ENCODE measurements at places on chromosomes 1 and 21. TPM values are rescaled to one million over a fixed set of nuclear protein-coding genes. Genes with fewer than 3 reads are reported as not detected.
A peak's percentile ranks its signal among the peaks of the same experiment; 100 is the strongest.

- no peaks in the 10 kb centered on the region for H3K36me3 ChIP-seq
- peak overlapping the region; percentile 93 for H3K27ac ChIP-seq
- H3K4me1 ChIP-seq = peaks cover 24% of the 10 kb centered on the region
- H3K4me3 ChIP-seq = peak overlapping the region; percentile 26
- no peak for DNase-seq
- H3K27me3 ChIP-seq = no peaks in the 10 kb centered on the region
Measured at GRCh38 chr1:22450351-22451021, 1.2 kb upstream of the ZBTB40 start.

- peak; percentile 16 for DNase-seq
- H3K4me1 ChIP-seq = peaks cover 11% of the 10 kb centered on the region
- H3K36me3 ChIP-seq = no peaks in the 10 kb centered on the region
- no peaks in the 10 kb centered on the region for H3K27me3 ChIP-seq
- H3K27ac ChIP-seq = no peak overlapping the region
Measured at GRCh38 chr1:167663002-167663772, 33.2 kb downstream of the RCSD1 start.

GRCh38 chr21:31612894-31613785 lies 46.4 kb upstream of the SOD1 start:
- no peaks in the 10 kb centered on the region for H3K36me3 ChIP-seq
- no peak overlapping the region for H3K4me3 ChIP-seq
- H3K27ac ChIP-seq = no peak overlapping the region
- H3K27me3 ChIP-seq = no peaks in the 10 kb centered on the region
- no peaks in the 10 kb centered on the region for H3K4me1 ChIP-seq

DNA sequence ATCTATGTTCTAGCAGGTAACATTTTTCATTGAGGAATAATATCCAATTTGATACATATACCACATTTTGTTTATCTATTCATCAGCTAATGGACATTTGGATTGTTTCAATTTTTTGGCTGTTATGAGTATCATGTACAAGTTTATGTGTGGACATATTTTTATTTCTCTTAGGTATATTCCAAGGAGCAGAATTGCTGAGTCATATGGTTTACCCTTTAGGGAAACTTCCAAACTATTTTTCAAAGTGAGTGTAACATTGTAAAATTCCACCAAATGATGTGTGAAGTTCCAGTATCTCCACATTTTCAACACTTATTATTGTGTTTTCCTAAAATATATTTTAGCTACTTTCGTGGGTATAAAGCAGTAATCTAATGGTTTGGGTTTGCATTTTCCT lies 1789.9 kb downstream of the MRPL39 start:
- no peaks in the 10 kb centered on the region for H3K4me1 ChIP-seq
- no peak for DNase-seq
- H3K4me3 ChIP-seq = no peak overlapping the region
- no peaks in the 10 kb centered on the region for H3K27me3 ChIP-seq
- H3K27ac ChIP-seq = no peak overlapping the region
- no peaks in the 10 kb centered on the region for H3K36me3 ChIP-seq

DNA sequence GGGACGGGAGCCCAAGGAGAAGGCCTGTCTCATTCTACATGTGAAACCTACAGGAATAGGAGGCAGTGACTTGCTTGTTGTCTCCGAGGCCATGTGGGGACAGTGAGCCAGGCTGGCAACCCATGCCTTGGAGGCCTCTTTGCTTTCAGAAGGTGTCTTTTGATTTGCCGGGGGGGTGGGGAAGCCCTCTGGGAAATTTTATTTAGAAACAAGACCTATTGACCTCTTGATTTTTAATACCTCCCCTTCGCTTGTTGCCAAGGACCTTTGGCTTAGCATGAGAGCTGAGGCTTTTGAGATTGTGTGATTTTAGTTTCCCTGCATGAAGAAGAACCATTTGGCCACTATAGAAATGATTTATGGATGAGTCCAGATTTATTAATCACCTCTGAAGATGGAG lies 4.1 kb downstream of the ARMH1 start:
- no peak overlapping the region for H3K27ac ChIP-seq
- no peak overlapping the region for H3K4me3 ChIP-seq
- no peaks in the 10 kb centered on the region for H3K36me3 ChIP-seq
- DNase-seq = no peak
- H3K4me1 ChIP-seq = peaks cover 3% of the 10 kb centered on the region

- no peaks in the 10 kb centered on the region for H3K27me3 ChIP-seq
- DNase-seq = no peak
- H3K27ac ChIP-seq = no peak overlapping the region
- H3K36me3 ChIP-seq = no peaks in the 10 kb centered on the region
Measured at GRCh38 chr1:208146650-208147049, 97.5 kb downstream of the PLXNA2 start.

GRCh38 chr1:173268786-173269277 lies 61.7 kb upstream of the TNFSF4 start:
- no peaks in the 10 kb centered on the region for H3K36me3 ChIP-seq
- H3K27ac ChIP-seq = no peak overlapping the region
- peaks cover 9% of the 10 kb centered on the region for H3K4me1 ChIP-seq

GRCh38 chr1:167881069-167881468 lies 32.9 kb downstream of the ADCY10 start:
- no peak for DNase-seq
- H3K4me3 ChIP-seq = no peak overlapping the region
- no peaks in the 10 kb centered on the region for H3K36me3 ChIP-seq
- no peaks in the 10 kb centered on the region for H3K4me1 ChIP-seq

DNA sequence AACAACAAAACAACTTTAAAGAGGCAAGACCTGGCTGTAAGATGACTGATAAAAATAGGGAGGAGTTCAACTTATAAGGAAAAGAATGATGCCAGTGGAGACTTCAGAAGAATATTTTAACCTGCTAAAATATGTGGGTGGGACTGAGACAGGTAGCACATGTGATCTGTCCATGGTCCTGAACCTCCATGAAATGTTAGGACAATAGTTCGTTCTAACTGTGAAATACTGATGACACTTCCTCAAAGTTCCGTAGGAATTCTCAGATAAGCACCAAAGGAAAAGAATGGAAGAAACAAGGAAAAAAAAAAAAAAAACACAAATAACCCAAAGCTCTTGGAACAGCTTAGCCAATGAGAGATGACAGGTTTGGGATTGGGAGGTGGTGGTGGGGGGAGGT lies 44.7 kb downstream of the CDC42BPA start:
- no peaks in the 10 kb centered on the region for H3K36me3 ChIP-seq
- no peak for DNase-seq
- H3K4me3 ChIP-seq = no peak overlapping the region
- H3K4me1 ChIP-seq = no peaks in the 10 kb centered on the region
- no peaks in the 10 kb centered on the region for H3K27me3 ChIP-seq

DNA sequence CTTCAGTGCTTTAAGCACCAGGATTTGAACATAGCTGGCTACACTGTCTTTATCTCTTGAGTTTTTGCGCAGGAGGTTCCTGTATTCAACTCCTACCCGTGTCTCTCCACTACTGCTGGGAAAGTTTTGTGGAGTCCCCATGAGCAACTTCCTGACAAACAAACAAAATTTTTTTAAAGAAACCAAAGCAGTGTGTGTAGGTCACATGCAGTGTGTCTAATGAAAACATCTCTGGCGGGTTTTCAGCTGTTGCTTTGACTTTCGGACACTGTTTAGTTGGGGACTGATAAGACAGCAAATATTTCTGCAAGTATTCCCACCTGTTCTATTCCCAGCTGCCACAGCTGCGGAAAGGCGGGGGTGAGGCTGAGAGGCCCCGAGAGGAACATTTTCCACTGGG lies 2.0 kb downstream of the PSEN2 start:
- H3K4me3 ChIP-seq = no peak overlapping the region
- no peaks in the 10 kb centered on the region for H3K36me3 ChIP-seq
- no peaks in the 10 kb centered on the region for H3K27me3 ChIP-seq
- H3K27ac ChIP-seq = no peak overlapping the region
- no peaks in the 10 kb centered on the region for H3K4me1 ChIP-seq
- peak; percentile 29 for DNase-seq

GRCh38 chr1:46646844-46647243 lies 21.3 kb downstream of the ATPAF1 start:
- H3K27ac ChIP-seq = no peak overlapping the region
- no peaks in the 10 kb centered on the region for H3K36me3 ChIP-seq
- no peaks in the 10 kb centered on the region for H3K4me1 ChIP-seq
- no peak overlapping the region for H3K4me3 ChIP-seq
- no peak for DNase-seq

DNA sequence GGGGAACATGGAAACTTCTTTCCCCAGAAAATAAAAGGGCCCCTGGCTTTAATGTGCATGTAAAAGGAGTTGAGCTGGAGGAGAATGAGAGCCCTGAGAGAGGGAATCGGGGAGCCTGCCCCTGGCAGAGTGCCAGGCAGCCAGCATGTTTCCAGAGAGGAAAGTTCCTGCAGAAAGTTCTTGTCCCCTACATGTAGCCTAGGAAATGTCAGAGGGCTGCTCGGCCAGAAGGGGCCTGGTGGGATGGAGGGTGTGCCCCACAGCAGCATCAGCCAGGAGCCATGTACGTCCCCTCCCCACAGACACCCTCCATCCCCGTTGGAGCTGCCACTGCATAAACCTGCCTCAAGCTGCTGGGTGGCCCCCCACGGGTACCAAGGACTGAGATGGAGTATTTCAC lies 5.4 kb upstream of the PRELP start:
- no peak overlapping the region for H3K27ac ChIP-seq
- no peaks in the 10 kb centered on the region for H3K27me3 ChIP-seq
- no peak overlapping the region for H3K4me3 ChIP-seq
- no peaks in the 10 kb centered on the region for H3K36me3 ChIP-seq
- DNase-seq = no peak

- H3K36me3 ChIP-seq = no peaks in the 10 kb centered on the region
- no peaks in the 10 kb centered on the region for H3K27me3 ChIP-seq
- no peak overlapping the region for H3K27ac ChIP-seq
- DNase-seq = no peak
Measured at GRCh38 chr1:201590474-201590873, 51.5 kb downstream of the NAV1 start.

DNA sequence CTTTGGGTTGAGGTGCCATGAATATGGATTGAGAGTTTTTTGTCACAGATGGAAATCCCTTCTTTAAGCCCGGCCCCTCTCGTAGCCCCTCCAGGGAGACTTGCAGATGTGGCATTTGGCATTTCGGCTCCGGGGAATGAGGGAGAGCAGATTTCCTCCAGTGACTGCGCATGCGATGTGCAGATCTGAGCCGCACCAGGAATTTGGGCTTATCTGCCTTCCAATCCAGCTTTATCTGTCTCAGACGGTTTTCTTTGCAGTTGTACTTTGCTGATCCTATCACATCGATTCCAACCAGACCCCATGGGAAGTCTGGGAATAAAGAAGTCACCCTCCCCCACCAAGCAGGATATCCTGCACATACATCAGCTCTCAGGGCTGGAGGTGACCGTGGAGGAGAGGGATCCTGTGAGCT lies 11.7 kb downstream of the KIF26B start:
- H3K4me1 ChIP-seq = no peaks in the 10 kb centered on the region
- no peaks in the 10 kb centered on the region for H3K36me3 ChIP-seq
- H3K27ac ChIP-seq = no peak overlapping the region
- H3K4me3 ChIP-seq = no peak overlapping the region
- DNase-seq = no peak

- no peaks in the 10 kb centered on the region for H3K36me3 ChIP-seq
- DNase-seq = no peak
- no peaks in the 10 kb centered on the region for H3K4me1 ChIP-seq
- H3K27ac ChIP-seq = no peak overlapping the region
- H3K4me3 ChIP-seq = no peak overlapping the region
Measured at GRCh38 chr1:212683357-212683722, 16.3 kb downstream of the BATF3 start.

DNA sequence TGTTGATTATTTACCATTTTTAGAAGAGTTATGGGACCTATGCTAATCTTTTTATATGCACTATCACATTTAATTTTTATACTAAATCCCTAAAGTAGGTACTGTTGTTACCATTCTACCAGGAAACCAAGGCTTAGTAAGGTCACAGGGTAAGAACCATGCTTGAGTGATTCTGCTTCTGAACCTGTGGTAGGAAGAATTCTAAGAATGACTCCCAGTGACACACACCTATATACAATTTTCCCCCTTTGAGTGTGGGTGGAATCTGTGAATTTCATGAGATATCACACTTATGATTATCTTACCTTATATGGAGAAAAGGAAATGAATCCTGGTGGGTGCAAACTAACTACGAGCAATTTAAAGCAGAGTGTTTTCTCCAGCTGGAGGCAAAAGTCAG lies 391.0 kb downstream of the USH2A start:
- no peaks in the 10 kb centered on the region for H3K36me3 ChIP-seq
- H3K4me3 ChIP-seq = no peak overlapping the region
- H3K27ac ChIP-seq = no peak overlapping the region
- H3K4me1 ChIP-seq = no peaks in the 10 kb centered on the region
- no peaks in the 10 kb centered on the region for H3K27me3 ChIP-seq

DNA sequence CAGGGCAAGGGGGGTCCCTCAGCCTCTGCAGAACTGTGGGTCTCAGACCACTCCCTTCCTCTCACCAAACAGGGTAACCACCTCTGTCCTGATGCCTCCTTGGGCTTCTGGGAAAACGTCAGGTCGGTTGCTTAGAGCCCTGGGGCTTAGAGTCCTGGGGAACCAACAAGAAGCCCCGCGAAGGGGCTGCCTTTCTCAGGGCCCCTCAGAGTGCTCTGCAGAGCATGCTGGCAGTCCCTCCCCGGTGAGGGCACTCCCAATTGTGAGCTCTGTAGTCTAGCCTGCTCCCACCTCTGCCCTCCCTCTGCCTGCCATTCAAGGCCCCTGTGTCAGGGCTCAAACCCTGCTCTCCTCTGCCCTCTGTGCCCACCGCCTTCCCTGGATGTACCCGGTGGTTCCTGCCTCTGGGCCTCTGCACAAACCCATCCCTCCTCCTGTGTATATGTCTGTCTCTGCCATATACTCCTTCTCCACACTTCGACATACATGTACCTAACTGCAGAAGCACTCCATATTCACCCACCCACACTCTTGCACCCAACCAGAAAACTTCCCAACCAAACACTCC lies 92.3 kb downstream of the DMRTB1 start:
- DNase-seq = no peak
- no peak overlapping the region for H3K27ac ChIP-seq
- no peaks in the 10 kb centered on the region for H3K36me3 ChIP-seq
- no peaks in the 10 kb centered on the region for H3K27me3 ChIP-seq
- no peak overlapping the region for H3K4me3 ChIP-seq
- no peaks in the 10 kb centered on the region for H3K4me1 ChIP-seq

DNA sequence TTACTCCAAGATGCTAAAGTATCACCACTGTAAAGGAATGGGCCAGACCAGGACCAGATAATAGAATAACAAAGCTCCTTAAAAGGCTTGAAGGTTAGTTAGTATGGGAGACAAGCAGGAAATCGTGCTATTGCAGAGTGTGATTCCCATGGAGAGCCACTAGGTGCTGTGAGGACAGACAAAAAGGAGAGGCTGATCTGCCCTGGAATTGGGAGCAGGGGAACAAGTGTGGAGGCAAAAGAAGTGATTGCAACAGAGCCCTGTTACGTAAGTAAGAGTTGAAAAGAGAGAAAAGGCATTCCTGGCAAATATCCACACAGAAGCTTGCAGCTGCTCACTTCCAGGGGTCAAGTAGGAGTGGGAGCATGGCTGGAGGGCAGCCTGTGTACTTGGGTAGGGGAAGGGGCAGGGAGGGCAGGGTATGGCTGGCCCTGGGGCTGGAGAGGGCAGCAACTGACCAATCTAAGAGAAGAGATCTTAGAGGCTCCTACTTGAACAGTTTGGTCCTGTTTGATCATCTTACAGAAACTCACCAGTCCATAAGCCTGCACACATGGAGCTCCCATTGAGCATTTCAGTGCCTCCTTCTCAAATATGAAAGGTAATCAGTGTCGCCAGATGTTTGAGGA lies 207.7 kb upstream of the GJB5 start:
- H3K27me3 ChIP-seq = no peaks in the 10 kb centered on the region
- no peak overlapping the region for H3K4me3 ChIP-seq

The OLFML2B gene
- 0.56 TPM for total RNA-seq

The LHX4 gene
- total RNA-seq = 0.19 TPM

The FCRL2 gene
- not detected for total RNA-seq

The ELOA gene
- 29.4 TPM for total RNA-seq

Measured in Caco-2 (cell line).